Endothelial cell of umbilical vein (primary cell): ENCODE measurements at places on chromosomes 16 and 17. TPM values are rescaled to one million over a fixed set of nuclear protein-coding genes. Genes with fewer than 3 reads are reported as not detected.

GRCh38 chr17:74204474-74204873, 996 bp downstream of the RPL38 start:
- DNase-seq = no peak

The ADAMTS18 gene
- 2.7 and 27.5 TPM in 2 replicates for total RNA-seq

The PRAC1 gene
- not detected in 2 replicates for total RNA-seq

DNA sequence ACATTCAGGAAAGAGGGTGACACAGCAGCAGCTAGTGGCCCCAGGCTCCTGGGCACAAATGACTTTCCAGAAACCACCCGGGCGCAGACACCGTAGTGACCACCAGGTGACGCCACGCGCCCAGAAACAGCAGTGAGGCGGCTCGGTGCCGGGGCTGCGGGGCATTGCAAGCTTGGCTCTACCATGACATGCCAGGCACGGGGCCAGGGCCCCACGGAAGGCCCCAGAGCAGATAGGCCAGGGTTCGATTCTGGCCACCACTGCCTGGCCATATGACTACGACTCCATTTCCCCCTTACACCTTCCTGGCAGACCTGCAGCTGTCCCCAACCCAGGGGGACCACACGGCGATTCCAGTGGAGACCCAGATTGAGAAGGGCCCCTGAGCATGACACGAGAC, 6.7 kb downstream of the RHBDF1 start:
- peak; percentile 72 for DNase-seq

DNA sequence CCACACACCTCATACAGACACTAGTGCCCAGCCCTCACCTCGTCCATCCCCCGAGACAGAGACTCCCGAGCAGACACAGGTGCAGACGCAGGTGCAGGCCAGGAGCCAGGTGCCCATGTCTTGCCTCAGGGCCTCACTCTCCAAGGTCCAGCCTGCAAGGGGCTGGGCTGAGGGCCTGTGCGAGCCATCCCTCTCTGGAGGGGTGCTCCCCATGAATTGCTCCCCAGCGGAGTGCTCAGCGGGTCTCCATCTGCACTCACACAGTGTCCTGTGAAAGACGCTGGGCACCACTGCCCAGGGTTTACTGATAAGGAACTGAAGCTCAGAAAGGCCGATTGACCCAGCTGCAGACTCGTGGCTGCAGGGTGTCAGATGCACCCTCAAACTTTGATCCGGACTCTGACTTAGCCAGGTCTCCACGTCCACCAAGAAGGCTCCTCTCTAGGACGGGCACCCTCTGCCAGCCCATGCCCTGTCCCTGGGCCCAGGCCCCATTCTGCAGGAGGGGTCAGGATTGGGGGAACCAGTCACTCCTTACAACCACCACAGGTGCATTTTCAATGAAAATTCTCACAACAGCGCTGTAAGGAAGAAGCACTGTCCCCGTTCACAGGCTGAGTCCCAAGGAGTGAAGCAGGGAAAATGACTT, 16.9 kb downstream of the POLR3K start:
- DNase-seq = no peak

DNA sequence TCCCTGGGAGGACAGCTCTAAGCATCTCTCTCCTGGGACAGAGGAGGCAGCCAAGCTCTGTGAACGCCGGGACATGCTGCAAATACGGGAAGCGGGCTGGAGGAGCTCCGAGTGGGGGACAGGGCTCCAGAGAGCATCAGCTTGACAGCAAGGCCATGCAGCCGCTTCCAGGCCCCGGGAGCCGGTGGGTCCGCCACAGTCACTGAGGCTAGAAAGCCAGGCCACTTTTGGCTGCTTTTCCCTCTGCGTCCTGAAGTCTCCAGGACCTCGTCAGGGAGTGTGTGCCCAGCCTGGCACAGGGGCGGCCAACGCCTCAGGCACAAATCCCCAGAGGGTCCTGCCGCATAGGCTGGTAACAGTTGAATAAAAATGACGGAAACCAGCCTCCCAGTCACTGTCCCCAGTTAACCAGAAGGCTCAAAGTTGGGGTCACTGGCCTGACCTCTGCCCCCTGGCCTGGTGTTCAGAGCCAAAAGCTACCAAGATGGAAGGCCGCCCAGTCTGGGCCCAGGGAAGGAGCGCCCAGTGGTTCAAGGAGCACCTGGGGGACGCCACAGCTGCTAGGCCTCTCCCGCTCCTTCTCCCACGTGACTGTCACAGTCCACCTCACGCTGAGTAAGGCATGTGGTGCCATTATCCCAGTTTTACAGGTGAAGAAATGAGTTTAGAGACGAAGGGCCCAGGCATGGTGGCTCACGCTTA, 3.2 kb upstream of the TRIM65 start:
- DNase-seq = no peak

GRCh38 chr16:23469814-23470213, 16.8 kb upstream of the COG7 start:
- DNase-seq = no peak

GRCh38 chr16:9463461-9463860, 372.0 kb downstream of the HAPSTR1 start:
- no peak for DNase-seq

GRCh38 chr17:9549215-9549614, 26.4 kb downstream of the STX8 start:
- no peak for DNase-seq

The RRAD gene
- total RNA-seq = 0.22 and 0.46 TPM in 2 replicates

GRCh38 chr17:34895383-34895782, 65.9 kb downstream of the CCT6B start:
- DNase-seq = no peak

The RBFOX1 gene
- not detected in 2 replicates for total RNA-seq

GRCh38 chr16:66154801-66155200, 211.7 kb upstream of the CDH5 start:
- no peak for DNase-seq
